CD4-positive, CD25-positive, alpha-beta regulatory T cell (primary cell): ENCODE measurements at places on chromosomes 3 and 15.

- peak; percentile 26 for DNase-seq
Observed at GRCh38 chr3:149701206-149701976, 43.6 kb upstream of the WWTR1 start.

DNA sequence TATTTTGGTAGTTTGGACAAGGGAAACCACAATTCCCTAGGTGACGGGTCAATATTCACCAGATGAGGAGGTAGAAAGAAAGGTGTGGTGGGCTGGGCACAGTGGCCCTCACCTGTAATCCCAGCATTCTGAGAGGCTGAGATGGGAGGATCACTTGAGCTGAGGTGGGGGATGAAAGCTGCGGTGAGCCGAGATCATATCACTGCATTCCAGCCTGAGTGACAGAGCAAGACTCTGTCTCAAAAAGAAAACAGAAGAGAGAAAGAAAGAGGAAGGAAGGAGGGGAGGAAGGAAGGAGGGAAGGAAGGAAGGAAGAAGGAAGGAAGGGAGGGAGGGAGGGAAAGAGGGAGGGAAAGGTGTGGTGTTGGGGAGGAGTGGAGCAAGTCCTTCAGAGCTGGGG is 56.1 kb upstream of the RNF7 start:
- DNase-seq, result no peak

DNA sequence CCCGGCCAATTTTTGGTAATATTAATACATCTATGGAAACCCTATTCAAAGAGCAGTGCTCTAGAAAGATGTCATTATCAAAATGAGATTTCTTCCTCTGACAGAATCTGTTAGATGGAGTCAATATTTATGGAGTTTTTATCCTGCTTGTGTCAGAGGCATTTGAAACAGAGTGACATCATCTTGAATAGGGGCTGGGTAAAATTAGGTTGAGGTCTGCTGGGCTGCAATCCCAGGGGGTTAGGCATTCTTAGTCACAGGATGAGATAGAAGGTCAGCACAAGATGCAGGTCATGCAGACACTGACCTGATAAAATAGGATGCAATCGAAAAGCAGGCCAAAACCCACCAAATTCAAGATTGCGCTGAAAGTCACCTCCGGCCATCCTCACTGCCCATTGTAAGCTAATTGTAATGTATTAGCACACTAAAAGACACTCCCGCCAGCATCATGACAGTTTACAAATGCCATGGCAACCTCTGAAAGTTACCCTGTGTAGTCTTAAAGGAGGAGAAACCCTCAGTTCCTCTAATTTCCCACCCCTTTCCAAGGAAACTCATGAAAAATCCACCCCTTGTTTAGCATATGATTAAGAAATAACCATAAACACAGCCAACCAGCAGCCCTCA is 27.3 kb upstream of the CCDC50 start:
- no peak for DNase-seq

- peak; percentile 35 for DNase-seq
Observed at GRCh38 chr3:178966299-178967176, 105.1 kb downstream of the ZMAT3 start.

- no peak for DNase-seq
Observed at GRCh38 chr3:171776411-171776810, 33.9 kb downstream of the PLD1 start.

DNA sequence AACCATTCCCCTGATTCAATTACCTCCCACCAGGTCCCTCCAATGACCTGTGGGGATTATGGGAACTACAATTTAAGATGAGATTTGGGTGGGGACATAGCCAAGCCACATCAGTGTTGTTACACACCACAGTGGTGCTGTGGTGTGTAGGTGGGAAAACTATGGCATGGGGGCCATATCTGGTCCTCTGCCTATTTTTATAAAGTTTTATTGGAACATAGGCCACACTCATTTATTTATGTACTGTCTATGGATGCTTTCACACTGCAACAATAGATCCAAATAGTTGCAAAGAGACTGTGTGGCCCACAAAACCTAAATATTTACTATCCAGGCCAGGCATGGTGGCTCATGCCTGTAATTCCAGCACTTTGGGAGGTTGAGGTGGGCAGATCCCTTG is 46.4 kb downstream of the FLNB start:
- no peak for DNase-seq

DNA sequence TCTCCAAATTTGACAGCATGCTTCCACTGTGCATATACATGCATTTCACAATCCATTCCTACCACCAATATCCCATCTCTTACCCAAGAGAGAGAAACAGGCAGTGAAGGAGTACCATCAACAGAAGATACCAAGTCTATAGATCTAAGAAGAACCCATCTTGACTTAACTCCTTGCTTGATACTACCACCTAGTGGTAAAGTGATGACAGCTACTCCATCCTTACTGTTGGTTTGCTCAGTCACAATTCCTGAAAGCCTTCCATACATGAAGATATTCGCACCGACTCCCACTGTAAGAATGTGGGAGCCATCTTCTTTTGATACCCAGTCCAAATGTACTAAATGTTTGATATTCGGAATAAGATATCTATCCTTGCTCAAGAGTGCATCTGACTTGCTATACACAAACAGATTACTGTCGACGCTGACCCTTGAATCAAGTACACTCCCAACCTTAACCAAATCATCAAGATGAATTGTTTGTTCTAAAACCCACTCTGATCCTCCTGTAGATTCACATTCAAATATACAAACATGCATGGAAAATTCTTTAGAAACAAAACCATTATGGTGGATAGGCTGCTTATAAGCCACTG is 123.1 kb downstream of the DMXL2 start:
- no peak for DNase-seq
